Activated T-cell treated with anti-CD3 and anti-CD28 coated beads, Interleukin-2, amount 50 U/mL, for 72 hours (primary cell): ENCODE measurements at places on chromosomes 6 and 20.

DNA sequence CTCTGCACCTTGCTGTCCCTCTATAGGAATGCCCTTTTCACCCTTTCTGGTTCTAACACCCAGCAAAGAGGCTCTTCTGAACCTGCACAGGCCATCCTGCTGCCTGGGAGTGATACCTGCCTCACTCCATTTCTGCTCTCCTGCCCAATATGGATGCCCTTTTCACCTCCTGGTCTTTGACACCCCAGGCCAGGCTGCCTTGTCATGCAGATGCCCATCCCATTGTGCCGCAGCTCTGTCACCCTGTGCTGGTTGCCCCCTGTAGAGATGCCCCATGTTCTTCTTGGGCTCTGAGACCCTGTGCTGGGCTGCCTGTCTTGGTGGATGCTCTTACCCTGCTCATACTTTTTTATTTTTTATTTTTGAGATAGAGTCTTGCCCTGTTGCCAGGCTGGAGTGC, 95.3 kb downstream of the CDKAL1 start:
- H3K4me1 ChIP-seq = peaks cover 33% of the 10 kb centered on the region
- no peak overlapping the region for H3K27ac ChIP-seq
- H3K36me3 ChIP-seq = peaks cover 3% of the 10 kb centered on the region
- H3K27me3 ChIP-seq = no peaks in the 10 kb centered on the region

GRCh38 chr6:130615816-130616215, 211.4 kb upstream of the SMLR1 start:
- H3K4me3 ChIP-seq = no peak overlapping the region
- no peak for DNase-seq
- H3K4me1 ChIP-seq = peaks cover 33% of the 10 kb centered on the region
- H3K27me3 ChIP-seq = peaks cover 5% of the 10 kb centered on the region

- no peak overlapping the region for H3K4me3 ChIP-seq
- no peak overlapping the region for H3K27ac ChIP-seq
- no peaks in the 10 kb centered on the region for H3K27me3 ChIP-seq
- peaks cover 36% of the 10 kb centered on the region for H3K4me1 ChIP-seq
- peaks cover 3% of the 10 kb centered on the region for H3K36me3 ChIP-seq
- DNase-seq = no peak
Observed at GRCh38 chr6:111591370-111591900, 14.2 kb downstream of the TRAF3IP2 start.

GRCh38 chr6:75334266-75335040, 49.9 kb upstream of the TMEM30A start:
- peaks cover 13% of the 10 kb centered on the region for H3K27me3 ChIP-seq
- no peak overlapping the region for H3K27ac ChIP-seq
- H3K36me3 ChIP-seq = no peaks in the 10 kb centered on the region
- H3K4me1 ChIP-seq = no peaks in the 10 kb centered on the region

- H3K36me3 ChIP-seq = peaks cover 2% of the 10 kb centered on the region
- no peak overlapping the region for H3K4me3 ChIP-seq
- no peak overlapping the region for H3K27ac ChIP-seq
Observed at GRCh38 chr6:170074907-170075306, 216.0 kb downstream of the DLL1 start.
